ENCODE measurements at places on chromosomes 2 and 18.

DNA sequence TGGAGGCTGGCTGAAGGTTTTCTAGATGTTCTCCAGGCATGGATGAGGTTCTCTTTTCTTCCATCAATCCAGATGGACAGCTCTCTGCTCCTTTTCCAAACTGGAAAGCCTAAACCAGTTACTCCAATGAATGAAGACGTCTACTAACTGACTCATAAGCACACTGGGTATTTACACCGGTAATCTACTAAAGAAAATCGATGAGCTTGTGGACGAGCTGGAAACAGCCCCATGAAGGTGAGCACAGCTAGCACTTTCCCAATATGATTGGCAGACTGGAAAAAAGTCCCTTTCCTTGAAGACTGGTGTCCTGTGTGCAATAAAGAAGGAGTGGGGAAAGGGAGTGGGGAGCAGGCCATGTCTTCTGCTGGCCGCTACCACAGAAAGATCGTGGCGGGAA is 84.0 kb downstream of the ACTR2 start:
- DNase-seq = no peak

GRCh38 chr2:98180456-98180855 is 93.5 kb downstream of the VWA3B start:
- no peak for DNase-seq

- DNase-seq = no peak
Observed at GRCh38 chr2:211468877-211469663, 912.7 kb downstream of the CPS1 start.

GRCh38 chr18:11548916-11549551 is 60.4 kb upstream of the SLC35G4 start:
- no peak for DNase-seq
